ENCODE measurements at places on chromosomes 13 and 19. TPM values are rescaled to one million over a fixed set of nuclear protein-coding genes. Genes with fewer than 3 reads are reported as not detected.

DNA sequence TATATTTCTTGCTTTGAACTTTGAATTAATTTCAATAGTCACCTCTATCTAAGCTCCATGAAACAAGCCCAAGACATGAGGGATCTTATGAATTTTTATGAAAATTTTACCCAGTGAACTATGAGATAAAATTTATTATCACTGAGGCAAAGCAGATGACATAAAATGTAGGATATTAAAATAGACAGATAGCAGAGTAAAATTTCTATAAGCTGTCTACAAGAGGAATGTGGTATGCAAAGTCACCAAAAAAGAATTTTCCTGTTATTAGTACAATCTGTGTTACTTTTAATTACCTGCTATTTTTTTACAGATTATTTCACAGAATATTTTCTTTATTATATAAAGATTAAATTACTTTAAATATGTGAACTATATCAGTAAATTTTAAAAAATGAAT lies 2312.6 kb downstream of the PCDH9 start:
- no peak for DNase-seq

DNA sequence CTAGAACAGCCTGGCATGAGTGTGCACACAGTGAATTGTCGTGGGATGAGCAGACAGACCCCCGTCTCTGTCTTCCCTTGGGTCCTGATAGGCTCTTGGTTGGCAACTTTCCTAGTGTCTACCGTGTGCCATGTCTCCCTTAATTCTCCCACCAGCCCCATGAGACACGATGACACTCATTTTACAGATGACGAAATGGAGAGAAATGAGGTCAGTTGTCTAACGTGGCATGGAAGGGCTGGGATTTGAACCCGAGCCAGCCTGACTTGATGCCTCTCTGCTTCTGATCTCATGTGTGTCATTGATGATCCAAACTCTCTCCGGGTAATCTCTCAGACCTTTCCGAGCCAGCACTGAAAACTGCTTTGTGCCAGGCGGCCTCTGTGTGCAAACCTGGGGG lies 8.4 kb upstream of the KLK14 start:
- DNase-seq: no peak

DNA sequence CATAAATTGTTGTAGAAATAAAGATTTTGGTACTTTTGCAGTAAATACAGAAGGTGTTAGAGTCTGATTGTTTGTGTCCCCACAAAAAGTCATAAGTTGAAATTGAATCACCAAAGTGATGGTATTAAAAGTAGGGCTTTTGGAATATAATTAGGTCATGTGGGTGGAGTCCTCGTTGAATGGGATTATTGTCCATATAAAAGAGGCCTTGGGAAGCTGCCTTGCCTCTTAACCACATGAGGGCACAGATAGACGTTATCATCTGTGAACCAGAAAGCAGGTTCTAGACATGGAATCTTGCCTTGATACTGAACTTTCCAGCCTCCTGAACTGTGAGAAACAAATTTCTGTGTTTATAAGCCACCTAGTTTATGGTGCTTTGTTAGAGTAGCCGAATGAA lies 186.8 kb downstream of the PRR20E start:
- DNase-seq: no peak

GRCh38 chr13:98014766-98015165 lies 61.3 kb downstream of the IPO5 start:
- DNase-seq: no peak

DNA sequence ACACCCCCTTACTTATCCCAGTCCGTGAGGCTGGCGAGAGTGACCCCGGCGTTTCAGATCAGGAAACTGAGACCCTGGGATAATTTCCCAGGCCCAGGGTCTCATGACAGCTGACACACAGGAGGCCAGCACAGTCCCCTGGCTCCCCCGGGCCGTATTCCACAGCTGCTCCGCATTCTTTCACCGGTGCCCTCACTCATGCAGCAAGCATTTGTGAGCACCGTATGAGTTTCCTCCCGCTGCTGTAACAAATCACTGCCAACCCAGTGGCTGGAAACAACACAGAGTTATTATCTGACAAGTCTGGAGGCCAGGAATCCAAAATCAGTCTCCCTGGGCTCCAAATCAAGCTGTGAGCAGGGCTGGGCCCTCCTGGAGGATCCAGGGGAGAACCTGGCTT lies 21.3 kb downstream of the GADD45B start:
- DNase-seq: no peak

Gene ZNF525
- 12.8 TPM for polyA plus RNA-seq

GRCh38 chr19:7288977-7289376 lies 5.2 kb downstream of the INSR start:
- DNase-seq: no peak

DNA sequence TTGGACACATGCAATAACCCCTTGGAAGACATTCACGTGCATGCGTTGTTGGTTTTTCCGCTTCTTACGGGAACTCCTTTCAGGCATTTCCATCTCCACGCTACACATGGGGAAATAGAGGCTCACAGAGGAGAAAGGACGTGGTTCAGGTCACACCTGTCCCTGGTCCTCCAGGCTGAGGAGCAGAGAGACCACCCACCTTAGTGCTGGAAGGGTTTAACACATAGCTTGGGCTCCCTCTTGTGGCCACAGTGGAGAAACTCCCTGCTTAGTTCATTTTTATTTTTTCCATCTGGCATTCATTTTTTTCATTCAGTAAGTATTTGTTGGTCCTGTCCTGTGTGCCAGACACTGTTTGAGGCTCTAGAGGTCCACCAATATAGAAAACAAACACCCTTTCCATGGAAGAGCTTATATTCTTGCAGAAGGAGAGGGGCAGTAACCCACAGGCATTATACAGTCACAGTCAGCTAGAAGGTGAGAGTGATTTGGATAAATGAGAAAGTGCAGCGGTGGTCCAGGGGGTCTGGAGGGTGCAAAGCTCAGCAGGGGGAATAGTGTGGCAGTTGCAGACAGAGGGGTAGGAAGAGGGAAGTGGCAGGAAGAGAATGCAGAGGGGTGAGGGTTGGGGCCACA lies 24.2 kb upstream of the TTYH1 start:
- DNase-seq: peak; percentile 86

GRCh38 chr19:5138606-5139582 lies 170.0 kb downstream of the KDM4B start:
- peak; percentile 74 for DNase-seq

Gene RUBCNL
- polyA plus RNA-seq: 48.4 TPM

GRCh38 chr13:91135376-91135775 lies 212.1 kb upstream of the MIR17HG start:
- no peak for DNase-seq

- DNase-seq: peak; percentile 99
These were observed at the start of gene GPR108 for GRCh38 chr19:6737284-6737872. GPR108 (minus strand) TSS chr19:6737580; CDS start chr19:6737576, 4 bp downstream.

GRCh38 chr13:46812301-46812797 lies 15.4 kb upstream of the ESD start:
- no peak for DNase-seq

Gene NFILZ
- not detected for polyA plus RNA-seq

Gene UBE2M
- 43.9 TPM for polyA plus RNA-seq

DNA sequence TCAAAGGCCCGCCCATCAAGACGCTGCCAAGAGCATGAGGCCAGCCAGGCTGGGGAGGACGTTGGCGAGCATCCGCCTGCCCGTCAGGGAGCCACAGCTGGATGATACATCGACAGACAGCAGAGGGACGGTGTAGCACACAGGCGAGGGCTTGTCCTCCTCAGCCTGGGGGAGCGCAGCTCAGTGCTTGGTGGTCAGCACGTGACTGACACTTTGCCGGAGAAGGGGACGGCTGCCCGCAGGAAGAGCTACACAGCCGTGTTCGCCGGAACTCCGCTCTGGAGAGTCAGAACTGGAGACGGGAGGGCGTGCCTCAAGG lies 34.1 kb downstream of the CSNK1G2 start:
- DNase-seq: no peak

DNA sequence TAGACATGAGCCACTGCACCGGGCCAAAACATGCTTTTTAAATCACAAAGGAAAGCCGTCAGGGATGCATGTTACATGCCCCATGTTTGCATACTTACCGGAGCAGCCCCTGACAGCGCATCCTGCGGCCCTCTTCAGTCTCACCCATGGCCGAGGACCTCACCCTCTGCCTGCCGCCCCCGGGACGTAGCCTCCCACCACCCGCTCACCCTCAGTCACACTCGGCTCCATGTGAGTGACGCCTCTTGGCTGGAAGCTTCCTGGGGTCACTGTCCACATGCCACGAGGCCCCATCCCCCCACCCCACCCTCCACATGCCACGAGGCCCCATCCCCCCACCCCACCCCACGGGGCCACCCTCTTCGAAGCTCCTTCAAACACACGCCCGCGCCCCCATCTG lies 46.1 kb upstream of the SPACA7 start:
- DNase-seq: no peak

Gene S1PR4
- 18.6 TPM for polyA plus RNA-seq

- peak; percentile 32 for DNase-seq
These were observed 52.9 kb downstream of the OR10H4 start for GRCh38 chr19:16001481-16002312.

- DNase-seq: no peak
These were observed 353 bp downstream of the RFX2 start for GRCh38 chr19:6109947-6110346.

Gene SLC7A9
- polyA plus RNA-seq: 0.98 TPM

Gene NLRP9
- 0.02 TPM for polyA plus RNA-seq

- no peak for DNase-seq
These were observed 6.8 kb downstream of the BICRA start for GRCh38 chr19:47615714-47616113.

Gene PSG1
- polyA plus RNA-seq: 0.09 TPM

Gene DKKL1
- polyA plus RNA-seq: 0.21 TPM

DNA sequence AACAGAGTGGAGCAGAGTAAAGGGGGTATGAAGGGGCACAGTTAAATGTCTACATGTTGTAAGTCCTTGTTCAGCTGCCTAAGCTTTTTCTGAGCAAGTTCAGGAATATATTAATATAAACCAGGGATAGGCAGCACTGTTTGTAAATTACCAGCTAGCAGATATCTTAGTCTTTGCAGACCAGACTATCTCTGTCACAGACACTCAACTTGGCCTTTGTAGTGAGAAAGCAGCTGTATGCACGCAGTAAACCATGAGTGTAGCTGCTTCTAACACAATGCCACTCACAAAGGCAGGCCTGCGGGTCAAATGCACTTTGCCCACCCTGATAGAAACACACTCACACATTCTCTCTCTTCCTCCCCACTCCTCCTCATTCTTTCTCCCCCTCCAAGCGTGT lies 1016.9 kb downstream of the UQCRFS1 start:
- no peak for DNase-seq

Gene SIGLEC11
- 0.98 TPM for polyA plus RNA-seq

GRCh38 chr13:48132961-48133360 lies 38.1 kb upstream of the MED4 start:
- no peak for DNase-seq

Gene PLK5
- polyA plus RNA-seq: 0.25 TPM

DNA sequence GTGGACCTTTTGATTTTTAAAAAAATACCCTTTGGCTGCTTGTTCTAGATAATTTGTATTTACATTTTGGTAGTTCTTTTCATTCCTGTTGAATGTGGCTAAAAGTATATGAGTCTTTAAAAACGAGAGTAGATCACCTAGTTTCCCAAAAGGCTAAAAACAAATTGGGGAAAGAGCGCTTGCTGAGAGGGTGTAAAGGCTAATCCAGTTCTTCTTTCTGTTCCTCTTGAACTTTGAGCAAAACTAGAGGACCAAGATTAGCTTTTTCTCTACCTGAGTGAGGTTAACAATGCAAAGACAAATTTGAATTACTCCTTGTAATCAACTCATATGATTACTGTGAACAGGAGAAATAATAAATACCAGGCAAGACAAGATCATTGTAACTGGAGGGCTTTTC lies 2513.2 kb downstream of the PCDH9 start:
- DNase-seq: no peak

GRCh38 chr19:41890936-41891335 lies 8.0 kb downstream of the ARHGEF1 start:
- DNase-seq: no peak

GRCh38 chr13:19596960-19597361 lies 35.6 kb upstream of the TPTE2 start:
- no peak for DNase-seq

DNA sequence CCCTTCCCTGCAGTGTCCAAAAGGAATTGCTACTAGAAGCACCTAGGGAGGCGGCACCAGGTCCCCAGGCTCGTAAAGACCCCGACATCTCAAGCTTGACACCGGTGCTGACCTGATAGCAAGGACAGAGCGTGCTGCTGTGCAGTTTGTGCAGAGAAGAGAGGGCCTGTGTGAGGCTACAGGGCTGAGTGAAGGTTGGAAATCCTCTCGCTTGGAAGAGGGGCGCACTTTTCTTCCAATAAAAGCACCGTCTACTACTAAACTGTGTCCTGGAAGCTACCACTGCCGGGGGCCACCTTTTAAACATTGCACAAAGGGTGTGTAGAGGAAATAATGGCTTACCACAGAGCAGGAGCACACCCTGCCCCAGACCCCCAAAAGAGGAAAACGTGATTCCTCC lies 11.0 kb downstream of the TMEM272 start:
- DNase-seq: no peak

GRCh38 chr13:70172946-70173597 lies 64.8 kb upstream of the KLHL1 start:
- no peak for DNase-seq

Gene SMIM17
- 0.21 TPM for polyA plus RNA-seq

- no peak for DNase-seq
These were observed 147.8 kb downstream of the SUCLA2 start for GRCh38 chr13:47853236-47853635.

- DNase-seq: no peak
These were observed 621.1 kb upstream of the KLHL1 start for GRCh38 chr13:70729369-70729768.

DNA sequence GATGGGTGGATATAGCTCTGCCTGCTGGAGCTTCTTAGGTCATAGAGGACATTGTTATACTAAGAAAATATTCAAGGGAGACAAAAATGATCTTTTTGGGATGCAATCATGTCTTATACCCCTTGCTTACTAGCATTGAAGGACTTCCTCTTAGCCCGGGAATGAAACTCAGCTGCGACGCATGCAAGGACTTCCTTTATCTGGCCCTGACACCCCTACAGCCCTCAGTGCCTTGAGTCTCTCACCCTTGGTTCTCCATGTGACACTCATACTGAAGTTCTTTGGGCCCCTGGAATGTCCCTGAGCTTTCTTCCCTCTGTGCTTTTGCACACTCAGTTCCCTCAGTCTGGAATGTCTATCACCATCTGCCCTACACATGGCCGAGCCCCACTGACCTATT lies 72.5 kb upstream of the MTIF3 start:
- no peak for DNase-seq

- DNase-seq: no peak
These were observed 22.5 kb downstream of the LIG1 start for GRCh38 chr19:48147597-48148175.

Gene PDX1
- polyA plus RNA-seq: 0.05 TPM

Measured in thymus (tissue), 14 donors.